ENCODE measurements at places on chromosomes 2 and 18. TPM values are rescaled to one million over a fixed set of nuclear protein-coding genes. Genes with fewer than 3 reads are reported as not detected.

GRCh38 chr2:135091681-135092080 is 39.6 kb downstream of the RAB3GAP1 start:
- DNase-seq: no peak
- no peaks in the 10 kb centered on the region for H3K27me3 ChIP-seq
- no peak overlapping the region for H3K4me3 ChIP-seq
- H3K27ac ChIP-seq: no peak overlapping the region
- H3K36me3 ChIP-seq: no peaks in the 10 kb centered on the region

DNA sequence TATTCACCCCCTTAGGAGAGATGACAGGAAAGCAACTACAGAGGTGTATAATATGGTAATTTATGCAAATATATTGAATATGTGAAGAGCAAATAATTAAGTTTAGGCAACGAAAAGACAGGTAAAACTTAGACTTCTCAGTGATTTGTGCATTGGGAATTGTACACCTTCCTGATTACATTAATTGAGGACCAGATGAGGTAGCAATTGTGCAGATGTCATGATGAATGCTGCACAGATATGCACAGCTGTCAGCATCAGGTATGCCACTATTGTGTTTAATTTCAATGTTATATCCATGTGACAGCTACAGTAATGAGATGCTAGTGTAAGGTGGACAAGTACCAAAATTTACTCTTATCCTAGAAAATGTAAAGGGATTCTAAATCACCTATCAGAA is 267.2 kb upstream of the FSIP2 start:
- H3K27me3 ChIP-seq: no peaks in the 10 kb centered on the region
- H3K4me3 ChIP-seq: no peak overlapping the region
- no peaks in the 10 kb centered on the region for H3K36me3 ChIP-seq
- DNase-seq: no peak
- H3K4me1 ChIP-seq: no peaks in the 10 kb centered on the region

ASPRV1 gene
- 0.73 TPM for total RNA-seq

DNA sequence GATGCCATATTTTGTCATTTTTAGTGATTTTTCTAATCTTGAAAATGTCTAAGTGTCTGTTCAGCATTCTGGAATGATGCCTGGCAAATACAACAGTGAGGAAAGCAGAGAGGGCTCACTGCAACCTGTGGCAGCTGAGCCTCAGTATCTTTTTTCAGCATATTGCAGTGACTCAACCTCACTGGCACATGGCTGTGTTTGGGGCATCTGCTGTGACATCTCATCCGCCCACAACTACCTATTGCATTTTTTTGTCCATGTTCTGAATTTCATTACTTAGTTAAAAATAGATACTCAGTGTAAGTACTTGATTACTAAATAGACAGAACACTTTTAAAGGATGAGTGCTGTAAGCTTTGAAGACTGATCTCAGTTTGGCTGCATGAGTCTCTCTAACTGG is 10.7 kb downstream of the BABAM2 start:
- H3K27me3 ChIP-seq: no peaks in the 10 kb centered on the region
- DNase-seq: no peak
- no peak overlapping the region for H3K27ac ChIP-seq

GRCh38 chr2:134458950-134459349 is 205.1 kb downstream of the MGAT5 start:
- no peak overlapping the region for H3K27ac ChIP-seq
- H3K4me3 ChIP-seq: no peak overlapping the region
- H3K4me1 ChIP-seq: no peaks in the 10 kb centered on the region
- H3K36me3 ChIP-seq: no peaks in the 10 kb centered on the region

GRCh38 chr2:119939915-119940314 is 73.0 kb upstream of the EPB41L5 start:
- H3K27me3 ChIP-seq: no peaks in the 10 kb centered on the region
- no peak overlapping the region for H3K27ac ChIP-seq
- no peak for DNase-seq

KCNS3 gene
- 5.1 TPM for total RNA-seq

GALNT13 gene
- 21.0 TPM for total RNA-seq

DNA sequence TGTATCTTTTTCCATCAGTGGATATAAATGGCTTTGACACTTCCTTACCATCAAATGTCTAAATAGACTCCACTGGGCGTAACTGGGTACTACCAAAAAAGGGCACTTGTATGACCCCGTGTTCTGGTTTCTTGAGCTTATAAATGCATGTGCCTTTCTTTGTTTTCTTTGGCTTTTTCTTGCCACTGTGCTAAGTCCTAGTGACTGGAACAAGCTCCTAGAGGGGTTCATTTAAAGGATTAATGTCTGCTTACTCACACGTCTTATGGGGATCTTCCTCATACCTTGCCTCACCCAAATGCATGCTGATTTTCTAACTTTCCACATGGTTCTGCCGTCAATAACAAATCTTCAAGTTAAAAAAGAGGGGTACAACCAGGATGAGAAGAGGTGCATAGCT is 19.8 kb upstream of the ZNF532 start:
- DNase-seq: no peak
- H3K27ac ChIP-seq: no peak overlapping the region
- no peak overlapping the region for H3K4me3 ChIP-seq
- H3K27me3 ChIP-seq: no peaks in the 10 kb centered on the region
- no peaks in the 10 kb centered on the region for H3K36me3 ChIP-seq

MBD5 gene
- 36.2 TPM for total RNA-seq
